ENCODE measurements at places on chromosomes 2 and 18. TPM values are rescaled to one million over a fixed set of nuclear protein-coding genes. Genes with fewer than 3 reads are reported as not detected.

Gene OSR1
- 9.7 TPM for total RNA-seq

Gene LAMA1
- 0.16 TPM for total RNA-seq

Gene PLGLB1
- 0.44 TPM for total RNA-seq

Gene IGFBP5
- total RNA-seq: 0.16 TPM

Gene ZNF519
- 1.4 TPM for total RNA-seq

Gene STRN
- 16.6 TPM for total RNA-seq

Gene HOXD12
- not detected for total RNA-seq

Gene IL36RN
- 0.02 TPM for total RNA-seq

Gene OBSL1
- 18.7 TPM for total RNA-seq

Gene DSC3
- 1.1 TPM for total RNA-seq

Gene SCG2
- total RNA-seq: 0.94 TPM

Gene CD8B2
- total RNA-seq: not detected

Gene BOLL
- total RNA-seq: not detected

Gene CHN1
- total RNA-seq: 16.0 TPM

Gene LHCGR
- not detected for total RNA-seq

Gene PLGLB2
- total RNA-seq: 0.19 TPM

Gene ELOA2
- not detected for total RNA-seq

Gene DYSF
- 0.55 TPM for total RNA-seq

Gene RBKS
- 8.4 TPM for total RNA-seq

Gene PRSS56
- total RNA-seq: 0.10 TPM
